ENCODE measurements at places on chromosomes 7 and 10.

DNA sequence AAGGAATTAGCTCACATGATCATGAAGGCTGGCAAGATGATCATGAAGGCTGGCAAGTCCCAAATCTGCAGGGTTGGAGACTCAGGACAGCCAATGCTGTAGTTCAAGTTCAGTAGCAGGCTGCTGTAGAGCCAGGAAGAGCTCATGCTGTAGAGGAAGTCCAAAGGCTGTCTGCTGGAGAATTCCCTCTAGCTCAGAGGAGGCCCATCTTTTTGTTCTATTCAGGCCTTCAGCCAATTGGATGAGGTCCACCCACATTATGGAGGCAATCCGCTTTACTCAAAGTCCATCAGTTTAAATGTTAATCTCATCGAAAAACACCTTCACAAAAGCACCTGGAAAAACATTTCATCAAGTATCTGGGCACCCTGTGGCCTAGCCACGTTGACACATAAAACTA lies 24.8 kb upstream of the FAM171A1 start:
- no peak for DNase-seq

DNA sequence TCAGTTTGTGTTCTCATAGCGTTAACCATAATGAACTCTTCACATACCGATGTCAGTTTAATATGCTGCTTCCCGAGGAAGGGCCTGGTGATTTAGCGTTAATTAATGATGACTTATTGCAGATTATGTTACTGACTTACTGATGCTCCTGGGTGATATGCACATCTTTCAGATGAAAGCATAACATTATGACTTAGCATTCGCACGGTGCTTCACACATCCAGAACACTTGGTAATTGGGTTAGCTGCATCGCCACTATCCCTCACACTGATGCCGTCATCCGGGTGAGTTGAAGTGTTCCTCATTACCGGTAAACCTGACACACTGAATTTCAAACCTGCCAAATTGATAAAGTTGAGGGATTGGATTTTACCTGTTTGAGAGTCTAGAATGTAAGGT lies 239.0 kb upstream of the PODXL start:
- DNase-seq, result no peak

- no peak for DNase-seq
Observed at GRCh38 chr7:31493714-31494181, 20.1 kb upstream of the ITPRID1 start.

DNA sequence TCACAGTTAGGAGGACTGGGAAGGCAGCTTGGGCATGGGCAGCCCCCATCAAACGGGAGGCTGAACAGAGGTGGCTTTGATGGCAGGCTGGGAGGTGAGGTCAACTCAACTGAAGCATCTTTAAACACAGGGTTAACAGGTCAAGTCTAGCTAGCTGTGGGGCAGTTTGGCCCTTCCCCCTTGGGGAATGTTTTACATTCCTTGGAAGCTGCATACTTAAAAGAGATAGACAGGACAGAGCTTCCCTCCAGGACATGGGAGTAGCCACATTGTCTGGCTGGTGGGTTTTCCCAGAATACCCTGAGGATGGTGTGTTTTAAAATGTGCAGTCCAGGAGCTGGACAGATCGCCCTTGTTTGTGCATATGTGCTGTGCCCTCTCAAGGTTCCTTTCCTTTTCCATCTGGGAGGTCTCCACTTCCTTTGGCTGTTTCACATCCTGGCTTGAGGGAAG lies 6.8 kb upstream of the RASSF4 start:
- no peak for DNase-seq

GRCh38 chr7:38584443-38585210 lies 46.5 kb downstream of the AMPH start:
- no peak for DNase-seq

- DNase-seq, result no peak
Observed at GRCh38 chr10:92901819-92902251, 53.5 kb downstream of the EXOC6 start.

- DNase-seq, result no peak
Observed at GRCh38 chr10:59622320-59623132, 87.1 kb downstream of the SLC16A9 start.

DNA sequence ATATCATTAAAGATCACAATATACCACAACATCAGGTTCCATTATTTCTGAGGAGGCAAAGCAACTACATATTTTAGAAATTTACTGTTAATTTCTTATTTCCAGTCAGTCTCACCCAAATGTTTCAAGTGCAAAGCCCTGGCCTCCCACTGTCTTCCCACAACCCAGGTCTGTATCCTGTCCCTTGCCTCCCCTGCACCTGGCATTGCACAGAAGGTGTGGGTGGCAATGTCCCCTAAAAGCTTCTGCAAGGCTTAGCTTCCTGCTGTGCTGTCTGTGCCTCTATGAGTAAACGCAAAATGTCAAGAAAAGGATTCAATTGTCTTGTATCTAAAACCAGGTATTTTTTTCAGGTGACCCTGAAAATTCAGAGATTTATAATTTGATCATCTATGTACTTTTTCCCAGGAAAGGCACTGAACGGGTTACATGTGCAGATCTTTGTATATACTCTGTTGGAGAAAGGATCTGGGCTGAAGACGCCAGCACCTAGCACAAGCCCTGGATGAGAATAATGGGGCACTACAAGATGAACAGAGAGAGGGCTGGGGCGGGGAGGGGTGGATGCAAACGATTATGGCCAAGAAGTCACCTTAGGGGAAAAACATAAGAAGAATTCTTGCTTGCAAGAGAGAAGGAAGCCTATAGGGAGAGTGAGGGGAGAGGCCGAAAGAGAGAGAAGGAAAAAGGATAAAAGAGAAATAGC lies 3.1 kb upstream of the ANTXRL start:
- no peak for DNase-seq

- DNase-seq, result no peak
Observed at GRCh38 chr7:835485-836401, 3.5 kb downstream of the SUN1 start.

DNA sequence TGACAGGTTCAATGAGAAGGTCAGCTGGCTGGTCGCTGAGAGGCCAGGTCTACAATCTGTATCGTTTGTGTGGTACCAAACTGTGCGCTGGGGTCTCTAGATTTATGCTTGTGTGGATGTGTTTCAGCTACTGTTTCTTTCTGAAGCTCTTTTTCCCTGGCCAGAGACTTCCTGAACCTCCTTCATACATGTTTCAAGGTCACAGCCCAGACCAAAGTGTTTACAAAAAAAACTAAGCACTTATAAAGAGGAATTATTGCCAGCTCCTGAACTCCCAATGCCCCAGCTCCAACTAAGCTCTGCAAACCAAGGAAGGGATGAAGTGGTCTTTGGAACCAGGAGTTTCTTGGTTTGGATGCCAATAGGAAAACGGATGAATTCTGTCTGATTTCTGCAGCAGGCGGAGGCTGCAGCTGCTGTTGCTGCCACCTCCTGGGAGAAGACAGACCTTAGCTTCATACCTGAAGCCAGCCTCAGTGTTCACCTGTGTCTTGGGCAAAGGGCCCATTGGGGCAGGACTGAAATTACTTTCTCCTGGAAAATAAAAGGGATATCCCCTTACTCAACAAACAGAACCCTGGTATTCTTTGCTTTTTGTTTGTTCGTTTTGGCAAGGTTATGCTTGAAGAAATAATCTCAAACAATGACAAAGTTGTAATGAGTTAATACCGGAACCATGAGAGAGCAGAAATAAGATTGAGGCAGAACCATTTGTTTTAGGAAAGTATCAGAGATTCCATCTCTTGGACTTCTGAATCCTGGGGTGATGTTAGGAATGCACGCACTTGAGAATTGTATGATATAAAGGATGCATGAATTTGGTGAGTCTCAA lies 24.6 kb upstream of the MKLN1 start:
- no peak for DNase-seq

DNA sequence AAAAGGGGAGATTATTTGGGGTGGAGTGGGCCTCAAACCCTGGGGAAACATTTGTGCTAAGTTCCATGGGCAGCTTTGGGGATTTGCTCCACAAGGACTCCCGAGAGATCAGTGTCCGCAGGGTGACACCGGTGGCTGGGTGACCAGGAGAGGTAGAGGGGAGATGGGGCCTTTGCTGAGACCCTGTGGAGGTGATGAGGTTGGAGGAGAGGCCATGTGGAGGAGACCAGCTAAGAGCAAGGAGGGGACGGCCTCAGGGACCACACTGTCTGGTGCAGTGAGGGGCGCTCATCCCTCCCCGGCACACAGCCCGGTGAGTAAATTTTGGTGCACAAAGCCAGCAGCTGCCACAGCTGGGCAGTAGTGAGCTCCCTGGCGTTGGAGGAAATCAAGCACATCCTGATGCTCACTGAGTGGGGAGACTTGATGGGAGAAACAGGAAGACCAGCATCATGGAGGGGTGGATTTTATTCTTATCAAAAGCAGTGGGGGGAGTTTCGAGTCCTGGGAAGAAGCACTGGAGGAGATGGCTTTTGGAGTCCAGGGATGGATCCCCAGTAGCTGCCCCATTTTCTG lies 20.2 kb upstream of the ELFN1 start:
- no peak for DNase-seq

GRCh38 chr10:61835946-61836887 lies 65.3 kb upstream of the ARID5B start:
- no peak for DNase-seq

DNA sequence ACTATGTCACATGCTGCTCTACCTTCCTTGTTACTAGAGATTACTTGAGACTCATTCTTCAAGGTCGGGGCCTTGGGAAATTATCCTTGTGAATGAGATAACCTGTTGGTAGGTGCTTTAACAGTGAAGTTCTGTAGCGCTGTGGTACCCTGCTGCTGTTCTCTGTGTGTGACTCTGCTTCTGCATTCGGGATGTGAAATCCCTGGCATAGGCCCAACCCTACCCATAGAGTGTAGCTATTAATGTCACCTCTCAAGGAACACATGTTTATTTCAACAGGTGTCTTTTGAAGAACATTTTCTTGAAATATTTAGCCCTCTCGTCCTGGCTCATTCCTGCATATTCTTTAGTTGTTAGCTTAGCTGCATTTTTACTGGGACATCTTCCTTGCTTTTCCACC lies 41.8 kb upstream of the TMEM236 start:
- DNase-seq, result no peak

- no peak for DNase-seq
Observed at GRCh38 chr10:112052166-112052565, 131.4 kb downstream of the GPAM start.

DNA sequence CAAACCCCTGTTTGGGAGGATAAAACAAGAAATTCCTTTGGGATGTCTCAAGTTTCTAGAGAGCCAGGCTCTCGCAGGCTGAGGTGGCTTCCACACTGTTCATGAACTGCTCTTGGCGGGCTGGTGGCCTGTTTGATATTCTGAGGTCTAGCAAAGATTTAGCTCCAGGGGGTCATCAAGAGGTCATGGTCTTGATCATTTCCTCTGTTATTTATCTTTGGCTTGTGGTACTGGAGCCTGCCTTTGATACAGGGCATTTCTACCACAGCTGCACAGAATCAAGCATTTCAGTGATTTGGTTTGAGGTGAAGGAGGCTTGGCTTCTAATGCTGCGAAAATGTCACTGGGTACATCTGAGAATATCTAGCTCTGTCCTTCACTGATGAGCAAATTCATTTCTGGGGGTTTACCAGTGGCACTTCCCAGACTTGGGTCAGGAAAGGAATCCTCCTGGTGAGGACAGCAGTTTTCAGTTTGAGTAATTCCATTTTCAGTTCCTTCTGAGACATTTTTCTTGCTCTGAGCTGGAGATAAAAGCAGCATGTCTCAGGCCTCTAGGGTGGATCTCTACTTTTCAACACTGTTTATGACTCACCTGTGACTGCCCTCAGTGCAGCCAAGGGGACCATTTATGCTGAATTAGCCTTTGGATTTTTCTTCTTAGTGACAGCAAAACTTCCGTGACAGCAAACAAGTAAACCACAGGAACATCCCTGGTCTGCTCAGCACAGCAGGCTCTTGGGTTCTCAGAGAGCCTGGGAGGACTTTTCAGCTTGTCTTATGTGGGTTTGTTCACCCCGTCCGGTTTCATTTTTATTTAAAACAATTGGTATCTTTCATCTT lies 312.0 kb downstream of the RNLS start:
- DNase-seq, result peak; percentile 33

- DNase-seq, result no peak
Observed at GRCh38 chr10:66929375-66929774, 3.5 kb downstream of the LRRTM3 start.

GRCh38 chr7:957418-958220 lies 3.1 kb upstream of the ADAP1 start:
- no peak for DNase-seq

GRCh38 chr7:2906197-2906931 lies 62.3 kb upstream of the GNA12 start:
- no peak for DNase-seq

- no peak for DNase-seq
Observed at GRCh38 chr10:4568731-4569130, 257.3 kb upstream of the AKR1E2 start.

DNA sequence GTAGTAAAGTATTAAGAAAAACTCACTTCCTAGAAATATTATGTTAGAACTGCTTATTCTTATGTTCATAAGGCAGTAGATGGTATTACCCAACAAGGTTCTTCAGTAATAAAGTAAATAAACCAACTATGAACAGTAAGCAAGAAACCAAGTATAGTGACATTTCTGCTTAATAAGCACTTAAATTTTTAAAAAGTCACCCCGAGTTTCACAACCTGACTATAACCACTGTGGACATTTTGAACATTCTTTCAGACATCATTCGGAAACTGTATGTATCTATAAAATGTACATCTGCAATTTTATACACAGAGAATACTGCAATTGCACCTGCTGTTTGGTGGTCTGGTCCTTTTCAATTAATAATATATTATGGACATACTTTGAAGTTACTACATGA lies 1073.6 kb downstream of the XPNPEP1 start:
- no peak for DNase-seq

- DNase-seq, result no peak
Observed at GRCh38 chr10:8047452-8048280, 6.8 kb upstream of the GATA3 start.

DNA sequence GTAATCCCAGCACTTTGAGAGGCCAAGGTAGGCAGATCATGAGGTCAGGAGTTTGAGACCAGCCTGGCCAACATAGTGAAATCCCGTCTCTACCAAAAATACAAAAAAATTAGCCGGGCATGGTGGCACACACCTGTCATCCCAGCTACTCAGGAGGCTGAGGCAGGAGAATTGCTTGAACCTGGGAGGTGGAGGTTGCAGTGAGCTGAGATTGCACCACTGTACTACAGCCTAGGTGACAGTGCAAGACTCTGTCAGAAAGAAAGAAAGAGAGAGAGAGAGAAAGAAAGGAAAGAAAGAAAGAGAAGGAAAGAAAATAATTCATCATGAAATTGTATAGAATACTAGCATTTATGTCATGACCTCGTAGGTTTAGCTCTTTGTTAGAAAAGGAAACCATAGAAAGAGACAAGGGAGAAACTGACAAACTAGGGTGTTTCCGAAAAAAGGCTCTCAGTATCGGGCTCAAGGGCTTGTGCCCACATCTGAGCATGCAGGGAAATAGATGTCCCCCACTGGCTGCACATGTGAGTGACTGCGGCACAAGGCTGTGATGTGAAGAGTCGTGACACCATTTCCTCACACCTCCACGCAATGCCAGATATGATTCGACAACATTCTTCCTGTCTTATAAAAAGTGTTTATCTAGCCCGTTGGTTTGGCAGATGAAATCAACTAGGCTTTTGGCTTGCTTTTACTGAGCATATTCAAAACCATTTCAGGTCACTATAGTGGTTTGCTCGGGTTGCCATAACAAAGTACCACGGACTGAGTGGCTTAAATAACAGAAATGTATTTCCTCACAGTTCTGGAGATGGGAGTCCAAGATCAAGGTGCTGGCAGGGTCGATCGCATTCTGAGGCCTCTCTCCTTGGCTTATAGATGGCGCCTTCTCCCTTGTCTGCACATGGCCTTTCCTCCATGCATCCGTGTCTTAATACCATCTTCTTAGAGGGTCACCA lies 2.0 kb downstream of the SRGN start:
- DNase-seq, result no peak

GRCh38 chr10:53508197-53508596 lies 735.6 kb upstream of the MBL2 start:
- no peak for DNase-seq
